ENCODE measurements at places on chromosomes 12 and 14.

GRCh38 chr12:44863867-44864266, 12.2 kb downstream of the NELL2 start:
- no peak for DNase-seq

DNA sequence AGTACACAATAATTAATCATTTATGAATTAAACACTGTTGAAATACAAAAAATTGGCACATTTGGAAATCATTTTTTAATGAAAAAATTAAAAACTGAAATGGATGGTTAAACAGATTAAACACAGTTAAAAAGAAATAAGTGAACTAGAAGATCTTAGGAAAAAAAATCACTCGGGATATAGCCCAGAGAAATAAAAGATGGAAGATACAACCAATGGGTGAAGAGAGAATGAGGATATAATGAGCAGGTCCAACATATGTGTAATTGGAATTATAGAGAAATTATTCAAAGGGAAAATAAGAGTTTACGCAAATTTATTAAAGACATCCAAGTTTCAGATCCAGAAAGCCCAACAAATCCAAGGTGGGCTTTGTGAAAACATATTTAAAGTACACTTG, 6.1 kb downstream of the GPR137C start:
- DNase-seq = no peak

- no peak for DNase-seq
These were observed 45.5 kb upstream of the FAR2 start for GRCh38 chr12:29103539-29103974.

- DNase-seq = no peak
These were observed 22.3 kb upstream of the ITPR2 start for GRCh38 chr12:26855337-26855736.

GRCh38 chr14:62081012-62081612, 318.9 kb downstream of the SNAPC1 start:
- DNase-seq = no peak

- DNase-seq = no peak
These were observed 70.9 kb downstream of the MON2 start for GRCh38 chr12:62537551-62537950.

GRCh38 chr14:80507292-80507869, 296.1 kb upstream of the DIO2 start:
- no peak for DNase-seq

GRCh38 chr14:78697341-78697740, 527.2 kb downstream of the NRXN3 start:
- no peak for DNase-seq

DNA sequence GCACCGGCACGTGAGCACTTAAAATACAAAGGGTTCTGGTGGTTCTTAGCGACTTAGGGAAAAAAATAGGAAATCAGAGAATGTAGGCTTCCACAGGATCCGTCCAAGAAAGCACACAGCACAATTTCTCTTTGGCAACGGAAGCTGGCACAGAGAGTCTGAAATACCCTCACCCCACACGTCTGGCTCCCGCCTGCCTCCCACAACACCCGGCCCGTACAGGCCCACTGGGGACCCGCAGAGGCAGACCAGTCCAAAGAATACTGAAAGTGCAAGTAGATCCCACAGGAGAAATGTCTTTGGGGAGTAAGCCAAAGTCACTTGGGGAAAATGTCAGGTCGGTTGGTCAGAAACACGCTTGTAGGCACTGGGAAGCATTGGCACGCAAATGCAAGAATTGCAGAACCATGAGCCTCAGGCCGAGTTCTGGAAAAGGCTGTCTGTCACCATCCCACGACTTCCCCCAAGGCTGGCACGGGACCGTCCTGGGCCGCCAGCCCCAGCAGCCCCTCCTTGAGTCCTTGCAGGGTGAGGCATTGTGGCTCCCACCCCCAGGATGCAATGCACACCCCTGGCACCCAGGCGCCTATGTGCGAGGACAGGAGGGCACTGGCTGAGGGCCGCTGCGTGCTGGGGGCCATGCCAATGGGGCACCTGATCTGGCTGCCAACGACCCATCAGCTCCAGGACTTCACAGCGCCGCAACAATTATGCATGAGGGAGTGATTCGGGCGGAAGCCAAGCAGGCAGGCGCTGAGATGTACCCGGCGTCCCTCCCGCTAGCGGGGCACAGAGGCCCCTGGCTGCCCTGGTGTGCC, 29.7 kb downstream of the CHGA start:
- no peak for DNase-seq

- DNase-seq = no peak
These were observed 103.7 kb upstream of the EEA1 start for GRCh38 chr12:93032758-93033157.

DNA sequence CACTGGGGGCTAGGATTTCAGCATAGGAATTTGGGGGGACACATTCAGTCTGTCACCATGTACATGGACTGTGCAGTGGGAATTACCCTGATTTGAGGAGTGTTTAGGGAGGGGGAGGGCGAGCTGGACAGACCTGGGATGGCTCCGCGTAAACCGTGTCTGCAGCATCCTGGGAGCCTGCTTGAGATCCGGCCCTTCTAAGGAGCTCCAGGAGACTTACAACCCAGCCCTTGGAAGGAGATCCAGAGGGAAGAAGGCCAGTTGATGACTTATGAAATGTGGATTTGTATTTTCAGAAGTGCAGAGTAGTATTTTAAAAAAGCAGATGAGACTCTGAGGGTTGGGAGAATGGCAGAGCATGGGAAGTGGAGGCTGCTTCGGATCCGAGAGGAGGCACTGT, 153.2 kb downstream of the CACNA1C start:
- DNase-seq = no peak

Measured in activated T-helper 9 cell treated with anti-CD3 and anti-CD28 coated beads, Interleukin-2, amount 50 U/mL, for 16 hours (primary cell).